ENCODE measurements at places on chromosomes 2 and 18.
A peak's percentile ranks its signal among the peaks of the same experiment; 100 is the strongest.

DNA sequence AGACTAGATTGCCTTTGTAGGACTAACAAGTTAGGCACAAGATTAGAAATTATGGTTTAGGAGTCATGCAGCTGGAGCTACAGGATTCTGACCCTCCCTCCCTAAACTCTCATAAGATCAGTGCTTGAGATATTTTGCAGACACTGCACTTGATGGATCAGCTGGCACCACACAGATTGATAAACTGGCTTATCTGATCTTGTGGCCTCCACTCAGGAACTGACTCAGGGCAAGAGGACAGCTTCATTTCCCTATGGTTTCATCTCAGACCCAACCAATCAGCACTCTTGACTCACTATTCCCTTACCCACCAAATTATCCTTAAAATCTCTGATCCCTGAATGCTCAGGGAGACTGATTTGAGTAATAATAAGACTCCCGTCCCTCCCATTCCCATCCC, 152.3 kb downstream of the DIS3L2 start:
- DNase-seq, result no peak

GRCh38 chr2:45993476-45993991, 303.7 kb upstream of the EPAS1 start:
- peak; percentile 82 for DNase-seq

DNA sequence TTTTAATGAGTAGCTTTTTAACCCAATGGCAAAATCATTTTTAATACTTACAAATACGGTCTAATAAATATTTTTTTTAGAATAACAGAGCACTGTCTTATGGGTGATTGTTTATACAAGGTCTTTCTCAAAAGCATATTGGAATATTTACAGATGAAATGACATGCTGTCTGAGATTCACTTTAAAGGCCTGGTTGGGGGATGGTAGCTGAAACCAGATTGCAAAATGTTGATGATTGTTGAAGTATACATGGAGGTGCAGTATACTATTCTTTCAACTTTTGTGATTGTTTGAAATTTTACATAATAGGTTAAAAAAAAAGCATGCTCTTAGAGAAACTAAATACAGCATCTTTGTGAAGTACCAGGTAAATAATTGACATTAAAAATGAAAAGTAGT, 111.2 kb downstream of the FMNL2 start:
- no peak for DNase-seq

- no peak for DNase-seq
These were observed 157.9 kb upstream of the UNC80 start for GRCh38 chr2:209613649-209614305.

- DNase-seq, result peak; percentile 73
These were observed 2.8 kb upstream of the MXD1 start for GRCh38 chr2:69911985-69912563.

GRCh38 chr2:162153608-162154224, 1.7 kb upstream of the GCG start:
- peak; percentile 73 for DNase-seq

DNA sequence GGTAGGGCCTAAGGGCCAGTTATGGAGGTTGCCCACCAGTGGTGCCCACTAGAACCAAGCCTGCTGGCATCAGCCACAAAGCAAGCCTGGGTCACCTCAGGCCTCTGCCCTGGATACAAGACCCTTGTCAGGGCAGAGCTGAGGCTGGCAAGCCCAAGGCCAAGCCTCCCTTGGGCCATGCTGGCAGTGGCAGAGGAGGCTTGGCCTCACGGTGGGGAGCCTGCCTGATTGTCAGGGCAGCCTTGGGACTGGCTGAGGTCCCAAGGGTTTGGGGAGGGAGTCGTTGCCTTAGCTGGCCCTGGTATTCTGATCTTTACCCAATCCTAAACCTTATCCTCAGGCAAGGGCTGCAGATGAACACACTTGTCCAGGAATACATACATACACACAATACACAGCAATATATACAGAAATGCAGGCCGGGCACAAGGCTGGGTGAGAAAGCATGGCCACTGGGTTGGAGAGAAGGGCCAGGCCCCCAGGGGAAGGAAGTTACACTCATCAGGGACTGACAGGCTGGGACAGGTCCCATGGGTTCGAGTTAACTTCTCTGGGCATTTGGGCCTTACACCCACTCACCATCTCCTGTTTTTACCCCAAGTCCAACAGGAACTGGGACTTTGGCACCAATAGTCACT, 21.0 kb downstream of the CCT7 start:
- DNase-seq, result no peak

GRCh38 chr2:200383380-200384110, 77.1 kb downstream of the SPATS2L start:
- DNase-seq, result no peak

GRCh38 chr2:50645346-50645745, 386.6 kb downstream of the NRXN1 start:
- DNase-seq, result no peak

- DNase-seq, result peak; percentile 74
These were observed 136.9 kb downstream of the HDAC4 start for GRCh38 chr2:239263669-239264491.

Measured in tongue (tissue), 3 donors.